ENCODE measurements at places on chromosomes 12 and 14. TPM values are rescaled to one million over a fixed set of nuclear protein-coding genes. Genes with fewer than 3 reads are reported as not detected.

- H3K36me3 ChIP-seq, result peaks cover 45% of the 10 kb centered on the region
- DNase-seq, result no peak
- no peak overlapping the region for H3K27ac ChIP-seq
- no peak overlapping the region for H3K4me3 ChIP-seq
Measured at GRCh38 chr14:99427632-99428300, 52.9 kb downstream of the SETD3 start.

DNA sequence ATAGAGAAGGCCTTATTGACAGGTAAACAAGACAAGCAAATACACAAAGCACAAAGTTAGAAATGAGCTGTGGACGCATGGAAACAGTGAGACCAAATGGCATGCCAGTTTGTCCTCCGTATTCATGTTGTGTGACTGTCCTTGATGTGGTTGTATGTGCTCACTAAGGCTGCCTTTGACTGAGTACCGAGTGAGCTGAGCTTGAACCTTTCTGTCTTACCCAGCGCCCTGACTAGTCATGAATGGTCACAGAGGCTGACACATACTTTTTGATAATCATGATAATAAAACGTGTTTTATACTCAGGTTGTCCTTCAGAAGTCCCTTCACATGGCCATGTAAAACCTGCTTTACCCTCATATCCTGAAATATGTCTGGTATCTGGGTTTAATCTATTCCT, 553 bp upstream of the CATSPERB start:
- no peak for DNase-seq
- H3K27ac ChIP-seq, result no peak overlapping the region
- no peak overlapping the region for H3K4me3 ChIP-seq
- H3K27me3 ChIP-seq, result peaks cover 2% of the 10 kb centered on the region
- H3K4me1 ChIP-seq, result no peaks in the 10 kb centered on the region

The HVCN1 gene
- total RNA-seq, result 11.7 TPM

GRCh38 chr14:89024691-89025090, 200.2 kb downstream of the TTC8 start:
- H3K27ac ChIP-seq, result no peak overlapping the region
- H3K36me3 ChIP-seq, result no peaks in the 10 kb centered on the region
- H3K4me1 ChIP-seq, result peaks cover 7% of the 10 kb centered on the region
- peaks cover 66% of the 10 kb centered on the region for H3K27me3 ChIP-seq
- no peak for DNase-seq
- no peak overlapping the region for H3K4me3 ChIP-seq

The ULK1 gene
- total RNA-seq, result 24.4 TPM

GRCh38 chr14:92581966-92582566, 68.5 kb downstream of the RIN3 start:
- H3K36me3 ChIP-seq, result peaks cover 66% of the 10 kb centered on the region
- no peaks in the 10 kb centered on the region for H3K27me3 ChIP-seq
- no peak overlapping the region for H3K4me3 ChIP-seq
- peaks cover 82% of the 10 kb centered on the region for H3K4me1 ChIP-seq

DNA sequence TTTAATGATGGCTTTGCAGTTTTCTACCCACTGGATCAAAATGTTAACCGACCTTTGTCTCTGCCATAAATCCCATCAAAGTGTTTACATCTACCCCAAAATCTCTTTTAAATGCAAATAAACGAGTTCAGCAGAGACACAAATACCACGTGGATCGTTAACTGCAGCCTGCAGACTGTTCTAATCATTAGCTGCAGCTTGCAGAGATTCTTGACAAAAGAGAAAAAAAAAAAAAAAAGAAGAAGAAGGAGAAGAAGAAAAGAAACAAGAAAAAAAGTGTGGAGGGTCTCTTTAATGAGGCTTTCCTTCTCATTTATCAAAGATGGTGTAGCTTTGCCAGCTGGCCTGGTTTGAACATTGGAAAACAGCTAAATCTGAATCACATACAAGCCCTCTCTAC, 275.7 kb downstream of the NEDD1 start:
- no peak overlapping the region for H3K4me3 ChIP-seq
- H3K27me3 ChIP-seq, result no peaks in the 10 kb centered on the region
- no peak for DNase-seq
- no peak overlapping the region for H3K27ac ChIP-seq

DNA sequence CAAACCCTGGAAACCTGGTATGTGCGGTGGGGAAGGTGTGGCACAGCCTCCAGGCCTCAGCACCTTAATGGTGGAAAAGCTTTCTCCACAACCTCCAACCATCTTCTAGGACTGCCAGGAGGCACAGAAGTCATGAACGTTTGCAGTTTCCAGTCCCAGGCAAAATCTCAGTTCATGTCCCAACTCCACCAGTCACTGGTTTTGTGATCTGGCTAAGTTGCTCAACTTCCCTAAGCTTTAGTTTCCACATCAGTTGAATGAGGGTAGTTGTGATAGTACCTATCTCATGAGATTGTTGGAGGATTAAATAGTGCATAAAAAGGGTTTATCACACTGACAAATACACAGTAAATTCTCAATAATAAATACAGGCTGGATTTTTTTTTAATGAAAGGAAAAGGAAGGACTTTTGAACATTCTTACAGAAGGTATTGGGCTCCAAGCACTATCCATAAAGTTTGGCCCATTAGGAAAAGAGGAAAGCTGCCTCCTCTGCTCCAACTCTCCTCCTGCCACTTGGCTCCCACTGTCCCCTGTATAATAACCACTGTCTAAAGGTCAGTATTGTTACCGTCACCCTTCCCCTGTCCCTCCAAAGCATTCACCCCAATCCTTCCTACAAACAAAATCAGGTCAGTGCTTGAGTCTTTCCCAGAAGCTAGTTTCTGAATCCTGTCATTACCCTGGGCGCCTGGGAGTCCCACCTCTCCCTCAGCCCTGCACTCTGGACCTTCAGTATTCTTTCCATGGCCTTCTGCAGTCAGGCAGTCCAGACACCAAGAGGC, 6.3 kb downstream of the PCK2 start:
- H3K27me3 ChIP-seq, result no peaks in the 10 kb centered on the region
- H3K27ac ChIP-seq, result no peak overlapping the region
- no peak overlapping the region for H3K4me3 ChIP-seq
- peaks cover 16% of the 10 kb centered on the region for H3K4me1 ChIP-seq
- peaks cover 60% of the 10 kb centered on the region for H3K36me3 ChIP-seq

DNA sequence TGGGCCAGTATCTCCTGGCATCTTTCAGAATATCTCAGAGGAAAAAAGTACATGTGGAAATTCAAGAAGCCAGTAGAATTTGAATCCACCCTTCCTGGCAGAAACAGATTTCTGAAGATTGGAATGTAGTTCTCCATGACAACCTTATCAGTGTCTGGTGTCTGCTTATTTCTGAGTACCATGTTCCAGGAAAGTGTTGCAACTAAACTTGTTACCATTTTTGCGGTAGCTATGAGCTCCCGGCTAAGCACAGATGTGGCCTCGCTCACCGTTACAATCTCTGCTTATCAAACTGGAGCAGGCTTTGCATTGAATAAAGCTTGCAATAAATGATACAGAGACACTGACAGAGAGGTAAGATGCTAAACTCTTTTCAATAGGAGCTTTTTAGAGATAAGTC, 13.0 kb upstream of the ITPR2 start:
- no peak overlapping the region for H3K27ac ChIP-seq
- peaks cover 3% of the 10 kb centered on the region for H3K4me1 ChIP-seq
- H3K27me3 ChIP-seq, result peaks cover 21% of the 10 kb centered on the region
- no peaks in the 10 kb centered on the region for H3K36me3 ChIP-seq

GRCh38 chr14:54761835-54762234, 140.8 kb downstream of the GCH1 start:
- H3K27me3 ChIP-seq, result peaks cover 14% of the 10 kb centered on the region
- DNase-seq, result no peak
- H3K27ac ChIP-seq, result no peak overlapping the region
- H3K4me1 ChIP-seq, result peaks cover 11% of the 10 kb centered on the region
- H3K36me3 ChIP-seq, result no peaks in the 10 kb centered on the region
- H3K4me3 ChIP-seq, result no peak overlapping the region

The NRL gene
- 2.6 TPM for total RNA-seq

DNA sequence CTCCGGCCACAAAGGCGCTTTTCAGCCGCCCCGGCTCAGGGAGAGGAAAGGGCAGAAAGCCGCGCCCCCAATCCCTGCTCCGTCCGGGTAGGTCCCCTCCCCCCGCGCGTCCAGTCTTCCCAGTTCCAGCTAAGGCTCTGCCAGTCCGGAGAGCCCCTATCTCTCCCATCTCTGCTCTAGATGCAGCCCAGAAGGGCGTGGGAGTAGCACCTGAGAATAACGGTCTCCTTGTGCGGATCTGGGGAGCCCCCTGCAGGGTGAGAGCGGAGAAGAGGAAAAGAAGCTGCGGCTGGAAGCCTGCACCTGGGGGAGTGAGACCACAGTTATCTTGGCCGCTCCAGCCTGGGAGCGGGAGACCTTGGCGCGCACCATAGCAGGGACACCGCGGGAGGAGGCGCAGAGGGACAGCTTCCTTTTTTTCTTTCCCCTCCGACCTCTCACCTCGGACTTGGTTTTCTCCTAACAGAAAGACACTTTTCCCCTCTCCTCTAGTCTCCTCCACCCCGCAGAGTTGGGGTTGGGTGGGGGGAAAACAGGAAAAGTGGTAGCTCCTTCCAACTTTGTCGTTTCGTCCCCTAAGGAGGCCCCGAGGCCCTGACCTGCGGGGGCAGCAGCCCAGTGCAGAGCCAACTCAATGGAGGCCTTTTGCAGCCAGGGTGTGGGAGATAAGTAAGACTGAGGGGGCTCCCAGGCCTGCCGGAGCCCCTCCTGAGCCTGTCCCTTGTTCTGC, 2.4 kb downstream of the DHH start:
- H3K27ac ChIP-seq, result no peak overlapping the region
- peaks cover 60% of the 10 kb centered on the region for H3K4me1 ChIP-seq
- H3K27me3 ChIP-seq, result peaks cover 70% of the 10 kb centered on the region
- DNase-seq, result peak; percentile 73
- H3K36me3 ChIP-seq, result peaks cover 8% of the 10 kb centered on the region
- H3K4me3 ChIP-seq, result peak overlapping the region; percentile 43

GRCh38 chr12:100295764-100296555, 29.0 kb downstream of the SCYL2 start:
- H3K4me1 ChIP-seq, result no peaks in the 10 kb centered on the region
- H3K27ac ChIP-seq, result no peak overlapping the region
- H3K27me3 ChIP-seq, result no peaks in the 10 kb centered on the region
- DNase-seq, result no peak
- H3K36me3 ChIP-seq, result peaks cover 41% of the 10 kb centered on the region
- H3K4me3 ChIP-seq, result no peak overlapping the region

The REM2 gene
- total RNA-seq, result 0.93 TPM

The KIF21A gene
- 33.6 TPM for total RNA-seq

DNA sequence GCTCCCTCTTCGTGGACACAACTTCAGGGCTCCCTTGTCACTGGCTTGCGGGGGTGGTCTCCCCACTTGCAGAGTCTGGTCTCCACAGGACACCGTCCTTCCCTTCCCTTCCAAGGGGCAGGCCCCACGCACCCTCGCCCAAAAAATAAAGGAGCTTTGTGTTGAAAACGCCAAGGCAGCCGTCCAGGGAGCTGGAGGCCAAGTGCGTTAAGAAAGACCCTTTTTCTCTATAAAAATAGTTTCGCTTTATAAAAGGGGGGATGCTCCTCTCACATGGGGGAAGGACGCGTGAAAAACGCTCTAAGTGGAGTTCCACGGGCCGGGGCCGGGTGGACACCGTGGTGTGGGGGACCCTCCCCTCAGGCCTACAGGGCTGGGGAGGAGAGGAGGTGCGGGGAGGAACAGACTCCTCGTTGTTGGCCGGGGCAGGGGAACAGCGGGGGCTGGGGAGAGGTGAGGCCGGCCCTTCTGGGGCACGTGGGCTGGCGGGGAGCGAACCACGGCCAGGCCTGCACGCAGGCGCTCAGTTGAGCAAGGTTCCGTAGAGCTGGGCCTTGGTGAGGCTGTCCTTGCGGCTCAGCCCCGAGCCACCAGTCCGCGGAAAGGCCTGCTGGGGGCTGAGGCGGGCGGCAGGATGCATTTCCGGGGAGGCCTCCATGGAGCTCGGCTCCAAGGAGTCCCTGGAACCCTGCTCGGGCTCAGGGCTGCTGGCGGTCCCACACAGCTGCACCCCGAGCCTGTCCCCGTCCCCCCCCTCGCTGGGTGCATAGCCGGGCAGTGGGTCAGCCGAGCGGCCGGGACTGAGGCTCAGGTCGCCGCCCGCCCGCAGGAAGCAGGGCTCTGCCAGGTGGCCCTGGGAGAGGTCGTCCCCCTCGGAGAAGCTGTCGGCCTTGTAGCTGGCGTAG, 49.5 kb downstream of the BEGAIN start:
- H3K36me3 ChIP-seq, result no peaks in the 10 kb centered on the region
- no peak for DNase-seq
- H3K27me3 ChIP-seq, result no peaks in the 10 kb centered on the region
- peaks cover 12% of the 10 kb centered on the region for H3K4me1 ChIP-seq
- no peak overlapping the region for H3K27ac ChIP-seq

- H3K27ac ChIP-seq, result no peak overlapping the region
- H3K4me1 ChIP-seq, result peaks cover 19% of the 10 kb centered on the region
- peak overlapping the region; percentile 65 for H3K4me3 ChIP-seq
- peaks cover 13% of the 10 kb centered on the region for H3K27me3 ChIP-seq
- no peaks in the 10 kb centered on the region for H3K36me3 ChIP-seq
Measured at GRCh38 chr14:105093038-105093430, 27.8 kb upstream of the GPR132 start.

Measured in activated CD8-positive, alpha-beta memory T cell treated with anti-CD3 and anti-CD28 coated beads, Interleukin-2, amount 10 ng/mL, durations not matched to agents 7 days and 5 days (primary cell).